Stimulated activated naive B cell treated with anti-CD40 and anti-IgM and Interleukin-4, amounts not matched to agents 10 μg/mL and 1 μg/mL and 100 μg/mL, for 72 hours (primary cell): ENCODE measurements at places on chromosomes 13 and 19.
A peak's percentile ranks its signal among the peaks of the same experiment; 100 is the strongest.

DNA sequence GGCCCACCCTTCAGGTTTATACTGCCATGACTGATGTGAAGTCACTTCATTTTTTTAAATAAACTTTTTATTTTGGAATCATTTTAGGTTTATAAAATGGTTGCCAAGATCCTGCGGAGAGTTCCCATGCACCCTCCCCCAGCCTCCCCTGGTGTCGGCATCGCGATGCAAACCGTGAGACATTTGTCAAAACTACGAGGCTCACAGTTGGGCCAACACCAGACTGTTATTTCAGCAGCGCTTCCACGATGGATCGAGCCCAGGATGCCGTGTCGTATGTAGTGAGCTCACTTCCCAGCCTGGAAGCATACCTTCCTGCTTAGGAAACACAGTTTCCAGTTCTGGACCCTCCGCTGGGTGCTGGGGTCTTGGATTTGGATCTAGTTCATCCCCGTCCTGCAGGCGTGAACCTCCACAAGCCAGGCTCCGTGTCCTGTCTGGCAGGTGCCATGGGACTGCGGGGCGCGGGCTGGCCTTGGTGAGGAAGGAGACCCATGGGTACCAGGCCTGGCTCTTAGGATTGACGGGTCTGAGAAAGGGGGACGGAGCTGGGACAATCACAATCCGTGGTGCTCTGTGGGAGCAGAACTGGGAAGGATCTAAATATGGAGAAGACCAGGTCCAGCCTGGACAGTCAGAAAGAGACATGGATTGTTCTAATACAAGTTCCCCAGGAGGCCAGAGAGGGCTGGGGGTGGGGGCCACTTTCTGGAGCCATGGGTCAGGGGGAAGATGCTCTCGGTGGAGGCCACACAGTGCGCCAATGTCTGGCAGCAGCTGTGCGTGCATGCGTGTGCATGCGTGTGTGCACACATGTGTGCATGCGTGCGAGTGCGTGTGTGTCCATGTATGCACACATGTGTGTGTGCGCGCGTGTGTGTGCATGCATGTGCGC is 2.4 kb upstream of the SBK2 start:
- H3K4me1 ChIP-seq, result no peaks in the 10 kb centered on the region
- no peak overlapping the region for H3K4me3 ChIP-seq
- no peak for DNase-seq
- no peak overlapping the region for H3K27ac ChIP-seq
- peaks cover 1% of the 10 kb centered on the region for H3K36me3 ChIP-seq

DNA sequence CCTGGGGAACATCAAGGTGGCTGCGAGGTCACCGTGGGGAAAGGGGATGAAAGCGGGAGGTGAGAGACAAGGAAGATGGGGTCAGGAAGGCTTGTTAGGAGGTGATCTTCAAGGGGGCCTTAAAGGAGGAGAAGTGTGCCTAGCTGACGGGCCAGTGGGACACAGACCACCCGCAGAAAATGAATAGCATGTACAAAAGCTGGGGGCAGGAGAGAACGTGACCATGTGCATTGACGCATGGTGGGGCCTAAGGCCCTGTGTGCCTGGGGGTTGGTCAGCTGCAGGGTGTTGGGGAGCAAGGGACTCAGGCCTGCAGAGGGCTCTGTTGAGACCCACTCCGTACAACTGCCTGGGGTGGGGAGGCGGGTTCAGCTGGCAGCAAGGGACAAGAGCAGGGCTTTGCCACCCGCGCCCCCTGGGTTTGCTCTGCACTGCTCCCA is 5.9 kb downstream of the RAB8A start:
- H3K27ac ChIP-seq, result peak overlapping the region; percentile 99
- H3K4me1 ChIP-seq, result peaks cover 78% of the 10 kb centered on the region
- peaks cover 64% of the 10 kb centered on the region for H3K36me3 ChIP-seq
- DNase-seq, result peak; percentile 41
- peak overlapping the region; percentile 58 for H3K4me3 ChIP-seq

DNA sequence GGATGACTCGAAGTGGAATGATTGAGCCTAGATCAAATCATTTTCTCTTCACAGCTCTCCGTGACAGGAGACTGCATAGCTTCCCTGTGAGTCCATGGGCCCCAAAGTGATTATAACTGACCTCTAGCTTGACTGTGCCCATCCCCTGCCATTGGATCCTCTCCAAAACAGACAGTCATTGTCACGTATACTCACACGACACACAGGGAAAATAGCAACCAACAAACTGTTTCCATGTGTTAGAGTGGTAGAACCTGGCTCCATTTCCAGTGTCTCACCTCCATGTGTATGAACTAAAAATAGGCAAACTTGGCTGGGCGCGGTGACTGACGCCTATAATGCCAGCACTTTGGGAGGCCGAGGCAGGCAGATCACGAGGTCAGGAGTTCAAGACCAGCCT is 48.8 kb upstream of the NPAS1 start:
- peaks cover 40% of the 10 kb centered on the region for H3K36me3 ChIP-seq
- H3K27ac ChIP-seq, result no peak overlapping the region
- no peaks in the 10 kb centered on the region for H3K4me1 ChIP-seq
- DNase-seq, result no peak
- no peak overlapping the region for H3K4me3 ChIP-seq

- H3K27ac ChIP-seq, result no peak overlapping the region
- H3K36me3 ChIP-seq, result no peaks in the 10 kb centered on the region
- DNase-seq, result no peak
- no peaks in the 10 kb centered on the region for H3K4me1 ChIP-seq
These were observed 1308.2 kb downstream of the PCDH9 start for GRCh38 chr13:65921933-65922332.

GRCh38 chr13:42625611-42626010 is 51.7 kb downstream of the TNFSF11 start:
- H3K36me3 ChIP-seq, result no peaks in the 10 kb centered on the region
- no peak overlapping the region for H3K4me3 ChIP-seq
- no peaks in the 10 kb centered on the region for H3K27me3 ChIP-seq
- no peak overlapping the region for H3K27ac ChIP-seq
- DNase-seq, result no peak

DNA sequence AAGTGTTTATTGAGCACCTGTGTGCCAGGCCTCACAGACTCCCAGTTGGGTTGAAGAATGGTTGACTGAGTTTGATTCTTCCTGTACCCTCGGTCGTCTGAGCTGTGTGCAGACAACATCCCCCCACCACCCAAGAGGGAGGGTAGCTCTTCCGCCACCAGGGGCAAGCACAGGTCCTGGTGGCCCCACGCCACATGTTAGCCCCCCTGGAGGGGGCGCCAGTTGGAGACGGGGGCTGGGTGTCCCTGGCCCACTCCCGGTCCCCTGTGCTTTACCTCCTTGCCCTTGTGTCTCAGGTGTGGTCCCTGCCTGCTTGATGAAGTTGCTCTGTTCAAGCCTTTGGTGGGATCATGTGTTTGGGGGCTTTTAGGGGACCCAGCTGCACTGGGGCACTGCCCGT is 27.2 kb downstream of the COLGALT1 start:
- peak overlapping the region; percentile 82 for H3K27ac ChIP-seq
- H3K4me1 ChIP-seq, result peaks cover 12% of the 10 kb centered on the region
- no peak overlapping the region for H3K4me3 ChIP-seq
- H3K36me3 ChIP-seq, result peaks cover 42% of the 10 kb centered on the region
- H3K27me3 ChIP-seq, result no peaks in the 10 kb centered on the region

- no peak for DNase-seq
- no peaks in the 10 kb centered on the region for H3K4me1 ChIP-seq
- H3K36me3 ChIP-seq, result peaks cover 39% of the 10 kb centered on the region
- H3K27ac ChIP-seq, result no peak overlapping the region
- no peaks in the 10 kb centered on the region for H3K27me3 ChIP-seq
These were observed 1366.0 kb downstream of the UQCRFS1 start for GRCh38 chr19:27846944-27847343.

DNA sequence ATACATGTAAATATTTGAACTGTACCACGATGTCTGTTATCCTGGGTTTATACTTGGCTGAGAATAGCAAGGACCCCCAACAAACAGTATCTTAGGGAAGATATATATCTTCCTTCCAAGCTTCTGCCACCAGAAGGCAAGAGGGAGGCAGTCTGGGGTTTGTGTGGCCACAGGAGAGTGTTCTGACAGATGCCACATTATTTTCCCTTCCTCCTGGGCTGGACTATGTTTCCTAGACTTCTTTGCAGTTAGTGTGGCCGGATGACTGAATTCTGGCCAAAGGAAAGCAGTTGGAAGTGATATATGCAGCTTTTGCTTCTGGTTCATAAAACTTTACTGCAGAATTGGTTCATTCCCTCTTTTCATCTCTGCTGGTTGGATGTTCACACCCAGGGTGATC is 39.9 kb upstream of the TMTC4 start:
- DNase-seq, result no peak
- H3K4me1 ChIP-seq, result peaks cover 6% of the 10 kb centered on the region
- no peaks in the 10 kb centered on the region for H3K36me3 ChIP-seq
- no peak overlapping the region for H3K27ac ChIP-seq
- H3K4me3 ChIP-seq, result no peak overlapping the region

- H3K4me3 ChIP-seq, result no peak overlapping the region
- no peak for DNase-seq
- no peaks in the 10 kb centered on the region for H3K36me3 ChIP-seq
- no peak overlapping the region for H3K27ac ChIP-seq
- no peaks in the 10 kb centered on the region for H3K27me3 ChIP-seq
These were observed 1227.4 kb upstream of the PCDH20 start for GRCh38 chr13:62643007-62643483.
